ENCODE measurements at places on chromosomes 1 and 21.

DNA sequence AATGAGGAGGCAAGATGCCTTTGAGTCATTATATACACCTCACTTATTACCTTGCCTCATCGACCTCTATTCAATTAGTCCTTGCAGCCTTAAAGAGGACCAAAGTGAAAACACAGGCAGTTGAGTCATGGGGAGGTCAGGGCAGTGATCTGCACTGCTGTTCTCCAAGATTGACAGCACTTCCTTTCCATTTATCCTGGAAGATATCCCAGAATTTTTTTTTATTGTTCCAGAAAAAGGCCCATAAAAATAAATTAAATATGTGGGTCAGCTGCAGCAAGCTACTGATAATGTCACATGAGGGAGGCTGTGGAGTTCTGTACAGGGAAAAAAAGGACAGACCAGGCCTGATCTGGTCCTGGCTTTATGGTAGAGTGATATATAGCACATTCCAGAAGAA, 33.2 kb upstream of the CDC42BPA start:
- DNase-seq, result no peak

DNA sequence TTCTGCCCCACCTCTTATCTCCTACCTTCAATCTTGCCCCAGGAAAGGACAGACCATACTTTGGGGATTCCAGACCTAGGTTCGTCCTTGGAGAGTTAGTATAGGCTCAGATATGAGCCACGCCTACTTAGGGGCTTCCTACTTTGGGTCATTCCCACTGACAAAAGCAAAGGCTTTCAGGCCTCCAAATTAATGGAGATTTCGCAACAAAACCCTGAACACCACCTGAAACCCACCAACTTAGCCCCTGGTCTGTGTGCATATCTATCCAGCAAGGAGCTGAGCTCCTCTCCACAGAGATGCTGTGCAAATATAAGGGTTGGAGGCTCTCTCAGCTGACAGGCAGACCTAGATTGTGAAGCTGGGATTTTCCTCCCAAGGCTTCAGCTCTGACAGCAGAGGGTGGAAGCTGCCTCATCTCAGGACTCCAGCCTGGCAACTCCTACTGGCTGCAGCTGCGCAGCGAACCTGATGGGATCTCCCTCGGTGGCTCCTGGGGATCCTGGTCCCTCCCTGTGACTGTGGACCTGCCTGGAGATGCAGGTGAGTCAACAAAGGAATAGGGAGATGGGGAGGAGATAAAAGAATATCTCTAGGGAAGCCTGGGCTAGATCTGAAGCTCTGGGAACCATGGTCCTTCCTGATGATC, 2.1 kb downstream of the MPL start:
- no peak for DNase-seq

- no peak for DNase-seq
Measured at GRCh38 chr1:44239331-44239960, 26.2 kb downstream of the DMAP1 start.

- DNase-seq, result no peak
Measured at GRCh38 chr1:39494671-39495410, 3.4 kb downstream of the BMP8A start.

GRCh38 chr1:102732927-102733326, 375.4 kb downstream of the COL11A1 start:
- no peak for DNase-seq

DNA sequence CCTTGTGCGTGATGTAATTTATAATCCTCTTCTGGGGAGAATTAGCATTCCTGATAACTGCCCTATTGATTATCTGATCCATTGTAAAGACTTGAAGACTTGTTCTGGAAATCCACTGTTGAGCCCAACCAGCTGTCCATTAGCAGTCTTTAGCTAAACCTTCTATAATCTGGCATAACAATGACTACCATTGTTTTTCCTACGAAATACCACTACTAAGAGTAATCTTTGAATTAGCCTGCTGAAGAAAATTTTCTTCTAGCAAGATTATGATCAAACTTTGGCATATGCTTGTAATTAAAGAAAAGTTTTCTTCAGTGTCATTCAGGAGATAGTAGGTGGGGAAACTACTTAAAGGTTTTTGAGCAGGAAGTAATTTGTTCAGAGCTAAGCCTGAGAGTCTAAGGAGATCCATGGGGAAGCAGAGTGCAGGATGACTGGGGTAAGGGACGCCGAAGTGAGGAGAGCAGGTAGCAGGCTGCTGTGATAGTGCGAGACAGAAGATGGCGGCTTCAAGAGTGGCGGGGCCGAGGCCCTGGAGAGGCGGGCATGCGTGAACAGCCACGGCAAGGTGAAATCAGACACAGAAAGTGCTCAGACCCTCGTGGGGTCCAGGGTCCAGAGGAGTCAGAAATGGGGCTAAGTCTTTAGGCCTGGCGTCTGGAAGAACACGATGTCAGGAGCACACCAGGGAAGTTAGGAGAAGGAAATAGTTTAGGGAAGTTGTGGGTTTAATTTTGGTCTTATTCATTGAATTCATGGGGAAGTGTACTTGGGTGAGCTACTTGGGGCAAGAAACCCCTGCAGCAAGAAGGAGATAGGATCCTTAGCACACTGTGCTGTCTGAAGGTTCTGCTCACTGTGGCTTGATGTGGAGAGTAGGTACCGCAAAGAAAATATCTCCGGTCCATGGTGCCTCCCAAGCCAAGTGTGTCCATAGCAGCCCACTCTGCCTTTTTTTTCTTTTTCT, 112.6 kb upstream of the ADAR start:
- no peak for DNase-seq

DNA sequence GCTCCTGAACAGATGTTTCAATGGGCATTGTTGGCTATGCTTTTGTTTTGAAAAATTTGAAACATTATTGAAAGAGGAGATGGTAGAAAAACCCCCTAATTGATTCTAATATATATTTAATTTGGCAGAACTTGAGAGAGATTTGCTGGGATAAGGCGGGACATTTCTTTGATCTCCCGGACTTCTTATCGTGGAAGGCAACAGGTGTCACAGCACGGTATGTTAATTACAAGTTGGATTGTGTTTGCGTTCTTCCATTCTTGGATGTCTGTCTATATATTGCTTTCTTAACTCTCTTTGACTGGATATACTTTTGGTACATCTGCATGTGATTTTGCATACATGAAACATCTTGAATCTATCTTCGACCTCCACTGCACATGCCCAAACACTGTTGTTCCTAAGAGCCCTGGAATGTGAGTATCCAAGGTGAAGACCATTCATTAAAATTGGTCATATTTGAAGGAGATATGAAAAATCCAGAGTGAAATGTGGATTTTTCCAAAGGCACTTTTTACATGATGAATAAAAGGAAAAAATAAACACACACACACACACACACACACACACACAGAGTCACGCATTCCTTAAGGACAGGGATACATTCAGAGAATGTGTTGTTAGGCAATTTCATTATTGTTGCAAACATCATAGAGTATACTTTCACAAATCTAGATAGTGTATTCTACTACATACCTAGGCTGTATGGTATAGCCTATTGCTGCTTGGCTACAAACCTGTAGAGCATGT, 81.9 kb downstream of the FGGY start:
- no peak for DNase-seq

Data from stimulated activated CD8-positive, alpha-beta memory T cell treated with anti-CD3 and anti-CD28 coated beads, Interleukin-4, amount 100 ng/mL, for 1 hour (primary cell).